ENCODE measurements at places on chromosomes 12 and 14.

GRCh38 chr14:100438678-100439592 lies 115.8 kb downstream of the SLC25A47 start:
- DNase-seq = peak; percentile 20

DNA sequence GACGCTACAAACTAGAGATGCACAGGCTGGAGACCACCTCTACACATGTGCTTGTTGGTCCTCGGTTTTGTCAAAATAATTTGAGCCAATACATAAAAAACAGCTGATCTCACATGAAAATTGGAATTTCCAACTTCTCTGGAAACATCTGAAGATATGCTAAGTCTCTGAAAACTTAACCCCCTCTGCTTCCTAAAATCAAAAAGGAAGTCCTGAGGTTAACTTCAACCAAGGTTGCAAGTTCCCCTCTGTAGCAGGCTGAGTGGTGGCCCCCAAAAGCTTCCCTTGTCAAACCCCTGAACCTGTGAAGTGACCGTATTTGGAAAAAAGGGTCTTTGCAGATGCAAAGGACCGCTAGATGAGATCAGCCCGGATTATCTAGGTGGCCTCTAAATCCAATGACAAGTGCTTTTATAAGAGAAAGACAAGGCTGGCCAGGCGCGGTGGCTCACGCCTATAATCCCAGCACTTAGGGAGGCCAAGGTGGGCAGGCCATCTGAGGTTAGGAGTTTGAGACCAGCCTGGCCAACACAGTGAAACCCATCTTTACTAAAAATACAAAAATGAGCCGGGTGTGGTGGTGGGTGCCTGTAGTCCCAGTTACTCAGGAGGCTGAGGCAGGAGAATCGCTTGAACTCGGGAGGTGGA lies 32.0 kb upstream of the VPS37B start:
- DNase-seq = no peak

GRCh38 chr12:16266085-16266484 lies 11.4 kb downstream of the SLC15A5 start:
- DNase-seq = no peak

- no peak for DNase-seq
These were observed 4.3 kb downstream of the CPNE6 start for GRCh38 chr14:24075485-24076301.

DNA sequence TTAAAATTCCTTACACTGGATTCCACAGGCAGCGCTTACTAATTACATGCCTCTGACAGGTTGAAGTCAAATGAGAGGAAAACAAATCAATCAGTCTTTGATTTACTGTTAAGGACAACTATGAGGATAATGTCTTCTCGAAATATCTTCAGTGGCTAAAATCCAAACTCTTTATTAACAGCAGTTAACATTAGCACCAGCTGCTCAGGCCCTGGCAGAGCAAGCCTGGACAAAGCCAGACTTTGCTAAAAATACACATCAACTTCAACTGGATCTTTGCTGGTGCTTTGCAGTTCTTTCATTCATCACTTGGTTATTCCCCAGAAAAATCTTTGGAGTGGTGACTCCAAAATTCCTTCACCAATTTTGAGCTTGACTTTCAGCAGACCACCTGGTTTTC lies 98.7 kb downstream of the HECTD4 start:
- no peak for DNase-seq

DNA sequence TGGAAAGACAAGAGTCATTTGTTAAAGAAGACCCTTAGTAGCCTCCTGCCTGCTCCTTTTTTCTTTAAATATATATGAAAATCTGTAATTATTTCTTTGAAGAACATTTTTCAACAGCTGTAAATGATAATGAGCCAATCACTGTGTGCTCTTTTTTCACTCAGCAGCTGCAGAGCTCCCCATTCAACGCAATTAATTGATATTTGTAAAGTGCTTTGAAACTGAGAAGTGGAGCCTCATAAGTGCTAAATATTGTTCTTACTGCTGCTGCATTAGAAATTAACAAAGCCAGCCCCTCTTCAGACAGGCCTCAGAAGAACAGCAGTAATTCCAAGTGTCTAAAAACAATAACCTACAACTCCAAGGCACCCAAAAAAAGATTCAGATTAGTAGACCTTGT lies 224.3 kb downstream of the GXYLT1 start:
- DNase-seq = no peak

DNA sequence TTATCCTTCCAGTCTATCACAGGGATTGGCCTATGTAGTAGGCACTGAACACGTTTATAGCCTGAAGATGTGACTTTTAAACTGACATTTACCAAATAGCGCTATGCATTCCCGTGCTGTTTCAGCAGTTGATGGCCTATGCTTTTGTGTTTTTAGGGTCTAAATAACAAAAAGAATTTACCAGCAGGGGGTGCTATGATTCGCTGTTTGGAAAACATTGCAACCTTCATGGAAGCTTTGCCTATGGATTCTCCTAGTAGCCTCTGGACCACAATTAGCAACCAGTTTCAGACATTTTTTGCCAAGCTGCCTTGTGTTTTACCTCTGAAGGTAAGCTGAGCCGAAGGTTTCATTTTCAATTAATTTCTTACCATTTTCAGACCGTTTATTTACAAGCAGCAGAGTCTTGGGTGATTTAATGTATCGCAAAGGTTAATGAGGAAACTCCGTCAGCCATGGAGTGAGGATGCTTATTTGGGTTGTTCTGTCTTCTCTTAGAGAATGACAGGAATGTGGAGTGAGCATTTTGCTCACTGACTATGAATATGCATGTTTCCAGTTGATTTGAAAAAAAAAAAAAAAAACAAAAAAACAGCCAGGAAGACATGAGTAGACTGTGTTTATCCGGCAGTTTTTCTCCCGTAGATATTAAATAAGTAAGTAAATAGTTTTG lies 133.1 kb downstream of the PRIMA1 start:
- no peak for DNase-seq

DNA sequence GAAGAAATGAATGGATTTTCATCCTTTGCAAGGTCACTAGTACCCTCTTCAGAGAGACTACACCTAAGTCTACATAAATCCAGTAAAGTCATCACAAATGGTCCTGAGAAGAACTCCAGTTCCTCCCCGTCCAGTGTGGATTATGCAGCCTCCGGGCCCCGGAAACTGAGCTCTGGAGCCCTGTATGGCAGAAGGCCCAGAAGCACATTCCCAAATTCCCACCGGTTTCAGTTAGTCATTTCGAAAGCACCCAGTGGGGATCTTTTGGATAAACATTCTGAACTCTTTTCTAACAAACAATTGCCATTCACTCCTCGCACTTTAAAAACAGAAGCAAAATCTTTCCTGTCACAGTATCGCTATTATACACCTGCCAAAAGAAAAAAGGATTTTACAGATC lies 40.8 kb downstream of the SPATA7 start:
- no peak for DNase-seq

- DNase-seq = no peak
These were observed 239.7 kb upstream of the BTG1 start for GRCh38 chr12:92385296-92385695.

GRCh38 chr14:20143911-20144310 lies 5.3 kb downstream of the OR4N5 start:
- DNase-seq = no peak

GRCh38 chr14:101839236-101839635 lies 77.7 kb downstream of the PPP2R5C start:
- DNase-seq = no peak

GRCh38 chr12:86137936-86138335 lies 118.3 kb downstream of the MGAT4C start:
- DNase-seq = no peak

DNA sequence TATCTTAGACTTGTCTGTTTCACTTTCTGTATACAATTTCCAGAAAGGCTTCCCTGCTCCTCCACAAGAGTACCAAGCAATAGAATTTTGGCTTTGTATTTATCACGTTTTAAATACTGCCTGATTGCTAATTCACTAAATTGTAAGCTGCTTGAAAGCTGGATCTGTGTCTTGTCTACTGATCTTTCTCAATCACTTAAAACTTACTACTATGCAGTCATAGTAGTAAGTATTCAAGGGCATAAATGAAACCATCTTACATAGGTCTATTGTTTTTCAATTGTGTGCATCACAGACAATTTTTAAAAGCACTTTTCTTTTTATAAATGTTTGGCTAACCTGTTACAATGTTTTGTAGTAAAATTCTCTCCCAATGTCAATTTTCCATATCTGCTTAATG lies 1.2 kb upstream of the GLIPR1L2 start:
- no peak for DNase-seq

DNA sequence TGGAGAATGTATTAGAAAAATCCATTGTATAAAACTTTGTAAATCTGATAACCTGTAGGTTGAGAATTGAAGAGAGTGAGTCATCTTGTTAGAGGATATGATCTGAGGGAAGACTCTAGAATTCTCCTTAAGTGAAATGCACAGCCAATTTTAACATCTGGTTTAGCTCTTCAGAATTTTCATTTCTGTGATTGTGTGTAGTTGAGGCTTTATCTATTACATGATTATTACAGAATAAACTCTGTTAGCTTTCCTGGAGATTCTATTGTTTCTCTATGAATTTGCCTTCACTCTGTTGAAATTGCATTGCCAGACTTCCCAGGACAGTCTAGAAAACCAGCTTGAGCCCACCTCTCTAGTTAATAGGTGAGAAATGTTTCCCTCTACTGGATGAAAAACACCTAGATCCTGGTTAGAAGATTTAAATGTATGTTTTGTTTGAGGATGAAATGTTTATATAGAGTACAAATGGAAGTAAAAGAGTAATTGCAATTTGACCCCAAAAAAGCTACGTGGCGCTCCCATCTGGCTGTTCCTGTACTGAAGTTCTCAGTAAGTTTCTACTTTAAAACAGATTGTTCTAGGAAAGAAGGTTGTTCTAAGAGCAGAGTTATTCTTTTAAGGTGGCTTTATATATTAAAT lies 2.9 kb downstream of the NUDT4 start:
- no peak for DNase-seq

DNA sequence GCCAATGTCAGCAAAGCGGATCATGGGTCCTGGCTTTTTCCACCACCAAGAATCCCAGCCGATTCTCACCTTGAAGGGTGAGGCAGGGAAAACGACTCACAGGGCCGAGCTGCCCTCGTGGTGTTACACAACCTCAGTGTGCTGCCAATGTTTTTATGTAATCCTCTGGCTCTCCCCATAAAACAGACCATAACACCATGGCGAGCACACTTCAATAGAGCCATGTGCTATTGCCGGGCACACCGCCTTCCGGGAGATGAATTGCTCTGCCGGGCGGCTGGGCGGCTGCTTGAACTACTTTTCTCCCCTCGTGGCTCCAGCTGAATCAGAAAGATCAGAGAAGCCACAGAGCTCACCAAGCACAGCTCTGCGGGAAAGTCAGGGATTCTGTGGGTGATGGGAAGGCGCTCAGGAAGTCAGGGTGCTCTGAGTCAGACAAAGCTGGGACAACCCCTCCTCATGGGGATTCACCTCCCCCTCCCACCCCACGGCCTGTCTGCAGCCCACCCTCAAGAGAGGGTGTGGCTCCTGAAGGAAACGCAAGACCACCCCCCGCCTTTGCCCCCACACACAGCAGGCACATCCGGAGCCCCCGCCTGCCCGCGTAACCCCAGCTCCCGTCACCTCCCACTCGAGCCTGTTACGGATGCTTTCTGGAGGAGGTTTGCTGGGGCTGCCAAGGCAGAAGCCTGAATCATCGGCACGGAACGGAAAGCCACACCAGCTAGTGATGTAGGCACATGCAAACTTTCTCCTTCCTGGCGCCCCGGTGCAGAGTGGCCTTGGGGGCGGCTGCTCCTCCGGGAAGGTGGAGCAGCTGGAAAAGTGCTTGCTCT lies 1.8 kb downstream of the GALNT9 start:
- peak; percentile 42 for DNase-seq

DNA sequence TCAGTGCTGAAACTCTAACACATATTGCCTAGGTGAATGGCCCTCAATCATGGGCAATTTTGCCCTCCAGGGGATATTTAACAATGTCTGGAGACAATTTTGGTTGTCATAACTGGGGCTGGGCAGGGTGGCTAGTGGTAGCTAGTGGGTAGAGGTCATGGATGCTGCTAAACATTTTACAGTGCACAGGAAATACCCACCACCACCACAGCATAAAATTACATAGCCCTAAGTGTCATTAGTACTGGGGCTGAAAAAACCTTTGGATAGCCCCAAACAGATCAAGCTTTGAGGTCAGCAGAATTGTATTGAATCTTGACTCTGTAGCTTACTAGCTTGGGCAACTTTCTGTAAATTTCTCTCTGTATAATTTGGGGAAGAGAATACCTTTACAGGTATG lies 758.0 kb downstream of the BCL11B start:
- DNase-seq = no peak

- DNase-seq = no peak
These were observed 70.6 kb upstream of the CCND2 start for GRCh38 chr12:4202918-4203317.

- DNase-seq = no peak
These were observed 90.3 kb downstream of the RFX4 start for GRCh38 chr12:106673141-106673540.

DNA sequence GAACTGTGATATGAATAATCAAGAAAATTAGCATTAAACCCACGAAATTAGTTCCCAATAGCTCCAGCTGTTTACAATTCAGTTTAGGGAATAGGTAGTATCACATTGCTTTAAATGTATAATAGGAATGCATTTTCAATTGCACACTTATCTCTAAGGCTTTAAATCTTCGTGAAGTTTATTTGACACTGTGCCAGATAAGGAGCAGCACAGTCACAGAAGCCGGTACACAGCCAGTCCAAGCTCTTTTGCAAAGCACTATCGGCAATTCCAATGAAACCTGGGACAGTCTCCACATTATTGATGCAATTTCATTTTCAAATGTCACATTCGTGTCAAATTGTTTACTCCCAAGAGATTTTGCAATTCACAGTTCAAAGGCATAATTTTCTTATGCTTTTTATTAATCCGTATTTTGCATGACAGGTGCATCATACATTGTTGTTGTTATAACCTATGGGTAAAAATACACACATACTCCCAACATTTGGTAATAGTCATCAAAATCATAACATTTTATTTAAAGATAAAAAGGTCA lies 602.8 kb downstream of the RPS29 start:
- no peak for DNase-seq

DNA sequence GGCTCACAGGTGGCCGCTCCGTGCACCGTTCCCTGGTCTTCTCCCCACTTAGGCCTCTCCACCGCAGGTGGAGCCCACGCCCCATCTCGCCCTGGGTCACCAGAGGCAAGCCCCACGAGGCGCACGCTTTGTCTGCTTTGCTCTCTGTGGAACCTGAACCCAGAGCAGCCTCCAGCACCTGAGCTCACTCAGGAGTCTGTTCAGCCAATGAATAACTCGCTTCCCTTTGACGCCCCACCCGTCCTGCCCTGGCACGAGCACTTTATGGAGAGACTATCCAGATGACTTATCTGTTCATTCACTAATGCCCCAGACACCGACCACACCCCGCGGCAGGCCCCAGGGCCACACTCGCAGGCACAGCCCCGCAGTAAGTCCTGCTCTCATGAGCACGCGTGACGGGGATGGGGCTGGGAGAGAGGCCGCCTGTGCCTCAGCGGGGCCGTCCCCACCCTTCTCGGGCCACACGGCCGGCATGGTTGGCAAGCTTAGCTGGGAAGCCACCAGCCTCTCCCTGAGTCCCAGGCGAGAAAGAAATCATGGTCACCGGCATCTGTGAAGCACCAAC lies 85.0 kb downstream of the NOC4L start:
- DNase-seq = no peak

Data from activated naive CD8-positive, alpha-beta T cell treated with anti-CD3 and anti-CD28 coated beads, Interleukin-2, amount 50 U/mL, for 16 hours (primary cell).